Activated CD4-positive, alpha-beta T cell treated with anti-CD3 and anti-CD28 coated beads, Interleukin-2, amount 50 U/mL, for 16 hours (primary cell): ENCODE measurements at places on chromosomes 12 and 14.

GRCh38 chr12:14952299-14952921 is 9.0 kb downstream of the ARHGDIB start:
- peak; percentile 82 for DNase-seq

DNA sequence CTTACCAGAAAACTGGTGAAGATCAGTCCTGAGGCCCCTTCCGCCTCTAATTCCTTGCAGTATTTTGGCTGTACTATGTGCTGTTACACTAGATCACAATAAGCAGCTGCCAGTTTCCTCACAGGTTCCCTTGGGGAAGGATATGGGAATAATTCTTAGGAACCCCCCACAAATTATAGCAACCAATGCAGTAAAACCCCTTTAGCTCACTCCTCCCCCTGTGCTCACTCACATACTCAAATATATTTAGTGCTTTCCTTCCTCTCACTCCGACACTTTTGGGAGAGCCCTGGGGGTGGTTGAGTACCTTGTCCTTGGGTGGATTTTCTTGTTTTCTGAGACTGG is 162.7 kb downstream of the ETV6 start:
- DNase-seq: no peak

DNA sequence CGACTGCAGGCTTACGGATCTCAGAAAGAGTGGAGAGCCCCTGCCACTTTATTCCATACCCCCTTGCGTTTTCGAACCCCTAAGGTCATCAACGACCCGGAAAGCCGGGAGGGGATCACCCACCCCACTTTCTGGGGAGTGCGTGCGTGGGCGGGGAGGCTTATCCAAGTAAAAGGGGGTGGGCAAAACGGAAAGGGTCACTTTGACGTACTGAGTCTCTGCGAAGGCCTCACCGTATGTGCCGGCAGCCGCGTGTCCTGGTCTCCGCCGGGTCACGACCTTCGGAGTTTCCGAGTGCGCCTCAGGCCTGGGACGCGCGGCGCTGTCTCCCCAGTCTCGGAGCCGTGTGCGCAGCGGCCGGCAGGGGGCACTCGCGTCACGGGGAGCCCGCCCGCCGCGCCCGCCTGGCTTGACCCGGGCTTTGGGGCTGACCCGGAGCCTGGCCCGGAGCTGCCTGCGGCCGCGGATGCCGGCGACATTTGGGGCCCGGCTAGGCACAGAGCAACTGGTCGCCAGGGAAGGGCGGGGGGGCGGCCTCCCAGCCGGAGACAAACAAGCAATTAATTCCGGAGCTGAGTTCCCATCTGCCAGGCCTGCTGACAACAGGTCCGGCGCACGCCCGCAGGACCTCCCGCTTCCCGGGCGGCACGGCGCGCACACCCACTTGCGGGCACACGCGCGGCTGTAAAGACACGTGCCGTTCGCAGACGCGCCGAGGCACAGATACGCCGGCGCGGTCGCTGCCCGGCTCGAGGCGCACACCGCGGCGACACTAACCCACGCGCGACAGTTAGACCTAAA is 890 bp upstream of the KIF26A start:
- DNase-seq: peak; percentile 70

DNA sequence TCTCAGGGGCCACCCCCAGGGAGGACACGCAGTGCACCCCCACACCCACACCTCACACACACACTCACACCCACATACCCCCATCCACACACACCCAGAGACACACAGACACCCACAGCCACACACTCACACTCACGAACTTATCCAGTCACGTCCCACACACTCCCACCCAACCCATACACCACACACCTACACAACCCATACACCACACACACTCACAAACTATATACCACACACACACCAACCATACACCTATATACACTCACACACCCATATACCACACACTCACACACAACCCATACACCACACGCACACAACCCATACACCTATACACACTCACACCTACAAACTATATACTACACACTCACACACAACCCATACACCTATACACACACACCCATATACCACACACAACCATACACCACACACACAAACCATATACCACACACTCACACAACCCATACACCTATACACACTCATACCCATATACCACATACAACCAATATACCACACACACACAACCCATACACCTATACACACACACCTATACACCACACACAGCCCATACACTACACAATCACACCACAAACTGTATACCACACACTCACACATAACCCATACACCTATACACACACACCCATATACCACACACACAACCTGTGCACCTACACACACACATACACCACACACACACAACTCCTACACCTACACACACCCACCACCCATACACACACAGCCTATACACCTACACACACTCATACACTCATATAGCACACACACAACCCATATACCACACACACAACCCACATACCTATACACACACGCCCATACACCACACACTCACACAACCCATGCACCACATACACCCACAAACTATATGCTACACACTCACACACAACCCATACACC is 42.7 kb downstream of the TMEM121 start:
- DNase-seq: no peak

DNA sequence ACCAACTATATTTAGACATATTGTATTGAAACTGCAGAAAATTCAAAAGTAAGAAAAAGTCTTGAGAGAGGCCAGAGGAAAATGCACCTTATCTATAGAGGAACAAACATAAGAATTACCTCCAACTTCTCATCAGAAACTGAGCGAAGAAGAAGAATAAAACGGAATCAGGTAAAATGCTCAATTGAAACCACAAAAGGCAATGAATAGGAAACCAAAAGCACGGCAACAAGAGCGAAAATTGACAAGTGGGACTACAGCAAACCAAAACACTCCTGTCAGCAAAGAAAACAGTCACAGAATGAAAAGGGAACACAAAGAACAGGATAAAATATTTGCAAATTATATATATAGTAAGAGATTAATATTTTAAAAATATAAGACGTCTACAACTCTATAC is 61.9 kb upstream of the PARP11 start:
- DNase-seq: peak; percentile 12

GRCh38 chr14:72986857-72987256 is 40.0 kb downstream of the ZFYVE1 start:
- DNase-seq: peak; percentile 10

DNA sequence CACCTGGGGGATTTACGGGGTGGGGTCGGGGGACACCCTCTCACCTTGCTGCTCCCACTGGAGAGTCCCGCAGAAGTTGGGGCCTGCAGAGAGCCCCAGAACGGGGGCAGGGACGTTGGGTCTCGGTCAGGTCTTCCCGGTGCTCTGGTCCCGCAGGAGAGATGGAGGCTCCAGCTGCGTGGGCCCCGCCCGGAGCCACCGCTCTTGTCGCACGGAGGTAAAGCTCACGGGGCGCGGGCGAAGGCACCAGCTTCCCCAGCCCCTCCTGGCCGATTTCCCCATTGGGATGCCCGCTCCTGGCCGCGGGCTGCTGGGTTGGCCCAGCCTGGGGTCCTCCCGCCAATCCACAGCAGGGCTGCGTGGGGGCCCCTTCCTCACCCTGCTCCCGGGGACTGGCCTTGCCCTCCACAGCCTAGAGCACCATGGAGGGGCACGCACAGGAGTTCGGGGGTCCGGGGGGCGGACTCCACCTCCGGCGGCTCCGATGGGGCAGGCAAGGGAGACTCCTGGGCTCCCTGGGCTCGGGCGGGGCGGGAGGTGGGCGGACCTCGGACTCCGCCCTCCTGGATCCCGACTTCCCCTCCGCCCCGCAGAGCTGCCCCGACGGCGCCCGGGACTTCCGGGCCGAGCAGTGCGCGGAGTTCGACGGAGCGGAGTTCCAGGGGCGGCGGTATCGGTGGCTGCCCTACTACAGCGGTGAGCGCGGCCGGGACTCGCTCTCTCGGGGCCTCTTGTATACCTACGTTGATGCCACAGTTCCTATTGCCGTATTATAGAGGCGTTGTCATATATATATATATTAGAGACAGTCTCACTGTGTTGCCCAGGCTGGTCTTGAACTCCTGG is 8.4 kb downstream of the PAPLN start:
- peak; percentile 35 for DNase-seq

DNA sequence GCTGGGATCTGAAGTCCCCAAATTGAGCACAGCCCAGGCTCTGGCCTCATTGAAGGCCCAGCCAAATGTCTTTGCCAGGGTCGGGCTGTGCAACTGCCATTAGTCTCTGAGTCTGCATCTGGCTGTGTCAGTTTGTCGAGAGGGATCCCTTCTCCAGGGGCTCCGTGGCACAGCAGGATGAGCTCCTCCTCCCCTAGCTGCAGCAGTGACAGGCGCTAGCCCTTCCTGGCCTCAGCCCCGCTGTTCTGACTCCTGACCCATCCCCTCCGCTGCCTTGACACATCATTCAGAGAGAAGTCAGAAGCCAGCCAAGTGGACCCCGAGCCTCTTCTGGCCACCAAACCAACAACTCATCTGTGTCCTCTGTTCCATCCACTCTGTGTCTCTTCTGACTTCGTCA is 188.3 kb downstream of the CALM1 start:
- DNase-seq: no peak

- peak; percentile 15 for DNase-seq
Observed at GRCh38 chr12:15757553-15758255, 31.5 kb downstream of the EPS8 start.

GRCh38 chr14:21095430-21096205 is 2.8 kb downstream of the ZNF219 start:
- DNase-seq: no peak

GRCh38 chr12:75444429-75445136 is 36.0 kb upstream of the GLIPR1 start:
- no peak for DNase-seq

DNA sequence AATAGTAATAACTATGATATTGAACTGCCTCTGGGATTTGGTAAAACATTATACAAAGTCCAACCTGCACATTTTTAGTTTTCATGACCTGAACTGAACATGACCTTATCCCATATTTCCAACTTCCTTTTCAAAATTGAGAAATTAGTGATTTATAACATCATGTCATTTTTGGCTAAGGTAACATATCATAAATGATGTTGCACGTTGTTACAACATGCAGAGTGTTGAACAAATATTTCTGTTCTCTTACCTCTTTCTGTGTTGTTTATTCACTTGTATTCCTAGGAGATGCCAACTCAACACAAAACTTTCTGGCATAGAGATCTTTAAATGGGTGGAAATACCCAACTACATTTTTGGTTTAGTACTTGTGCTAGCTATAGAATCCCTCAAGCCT is 496.0 kb downstream of the SLC6A15 start:
- no peak for DNase-seq

- DNase-seq: no peak
Observed at GRCh38 chr12:26954027-26954426, 15.8 kb downstream of the FGFR1OP2 start.

DNA sequence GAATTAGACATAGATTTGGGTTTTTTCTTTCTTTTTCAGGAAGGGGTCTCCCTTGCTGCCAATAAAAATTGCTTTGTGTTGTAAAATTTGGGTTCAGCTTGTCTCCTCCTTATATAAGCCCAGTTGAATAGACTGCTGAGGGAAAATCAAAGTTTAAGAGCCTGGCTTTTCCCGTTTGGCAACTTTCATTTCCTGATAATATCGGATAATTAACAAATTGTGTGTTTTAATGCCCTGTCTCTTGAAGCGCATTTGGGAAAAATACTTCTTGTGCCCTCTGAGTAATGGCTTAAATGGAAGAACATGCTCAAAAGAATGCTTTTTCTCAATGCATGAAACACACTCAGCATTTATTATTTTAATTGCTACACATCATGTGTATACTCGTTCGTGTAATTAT is 198.0 kb upstream of the DCN start:
- DNase-seq: no peak

GRCh38 chr12:52033446-52034140 is 17.6 kb upstream of the NR4A1 start:
- no peak for DNase-seq

- no peak for DNase-seq
Observed at GRCh38 chr12:126742241-126742641, 1524.7 kb upstream of the TMEM132C start.

- no peak for DNase-seq
Observed at GRCh38 chr14:106585692-106586091, 1059.3 kb downstream of the TMEM121 start.

- DNase-seq: no peak
Observed at GRCh38 chr12:67761566-67761965, 113.0 kb downstream of the DYRK2 start.

- no peak for DNase-seq
Observed at GRCh38 chr14:68941820-68942219, 37.3 kb downstream of the ACTN1 start.

- DNase-seq: peak; percentile 48
Observed at GRCh38 chr12:7460375-7461259, 16.7 kb upstream of the CD163L1 start.

GRCh38 chr14:77459072-77459723 is 1.3 kb downstream of the AHSA1 start:
- DNase-seq: peak; percentile 74

- peak; percentile 41 for DNase-seq
Observed at GRCh38 chr12:7832059-7832696, 40.5 kb downstream of the SLC2A14 start.

DNA sequence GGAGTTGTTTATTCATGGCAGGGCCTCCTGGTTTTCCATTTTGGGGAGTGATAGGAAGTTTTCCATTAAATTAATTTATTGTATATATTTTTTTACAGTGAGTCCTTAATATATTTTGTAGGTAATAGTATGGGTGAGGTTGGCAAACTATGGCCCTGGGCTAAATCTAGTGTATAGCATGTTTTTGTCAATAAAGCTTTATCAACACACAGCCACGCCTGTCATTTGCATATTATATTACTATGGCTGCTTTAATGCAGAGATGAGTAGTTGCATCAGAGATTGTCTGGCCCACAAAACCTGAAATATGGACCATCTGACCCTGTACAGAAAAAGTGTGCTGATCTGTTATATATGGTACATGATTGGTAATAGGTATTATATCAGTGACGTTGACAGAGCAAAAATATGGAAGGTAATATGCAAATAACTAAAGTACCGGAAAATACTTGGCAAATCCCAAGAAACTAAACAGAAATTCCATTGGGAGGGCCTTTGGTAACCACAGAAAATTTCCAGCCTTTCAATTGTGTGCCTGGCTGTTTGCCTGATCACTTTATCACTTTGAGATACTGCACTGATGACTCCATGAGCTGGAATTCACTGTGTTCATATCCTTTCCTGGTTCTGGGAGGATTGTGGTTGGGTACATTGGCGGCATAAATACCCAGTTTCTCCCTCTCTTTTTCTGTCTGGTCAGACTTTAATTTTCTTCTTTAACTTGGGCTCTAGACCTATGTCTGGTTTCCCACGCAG is 61.7 kb upstream of the RFLNA start:
- DNase-seq: no peak
